Nephron progenitor cell (in vitro differentiated cells): ENCODE measurements at places on chromosomes 5 and 9.

GRCh38 chr5:68115584-68115983 lies 100.0 kb upstream of the PIK3R1 start:
- H3K27ac ChIP-seq, result no peak overlapping the region
- H3K4me3 ChIP-seq, result no peak overlapping the region
- H3K27me3 ChIP-seq, result no peaks in the 10 kb centered on the region
- DNase-seq, result no peak
- H3K4me1 ChIP-seq, result peaks cover 16% of the 10 kb centered on the region

DNA sequence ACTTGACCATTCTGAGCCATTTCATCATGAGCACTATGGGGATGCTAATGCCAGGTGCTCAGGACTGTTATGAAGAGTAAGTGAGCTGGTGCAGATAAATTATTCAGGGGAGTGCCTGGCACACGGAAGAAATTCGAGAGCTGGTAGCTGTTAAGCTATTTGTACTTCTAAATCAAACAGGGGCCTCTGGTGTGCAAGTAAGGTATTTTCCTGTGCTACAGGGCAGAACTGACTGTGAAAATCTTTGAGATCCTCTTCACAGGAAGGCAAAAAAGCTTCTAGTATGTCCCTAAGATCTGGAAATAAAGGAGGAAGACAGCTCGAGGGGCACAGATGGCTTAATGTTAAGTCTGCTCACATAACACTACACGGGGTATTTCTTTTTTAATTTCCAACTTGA lies 106.3 kb upstream of the SPOCK1 start:
- peaks cover 40% of the 10 kb centered on the region for H3K27me3 ChIP-seq
- H3K27ac ChIP-seq, result no peak overlapping the region
- DNase-seq, result no peak
- H3K4me3 ChIP-seq, result no peak overlapping the region

DNA sequence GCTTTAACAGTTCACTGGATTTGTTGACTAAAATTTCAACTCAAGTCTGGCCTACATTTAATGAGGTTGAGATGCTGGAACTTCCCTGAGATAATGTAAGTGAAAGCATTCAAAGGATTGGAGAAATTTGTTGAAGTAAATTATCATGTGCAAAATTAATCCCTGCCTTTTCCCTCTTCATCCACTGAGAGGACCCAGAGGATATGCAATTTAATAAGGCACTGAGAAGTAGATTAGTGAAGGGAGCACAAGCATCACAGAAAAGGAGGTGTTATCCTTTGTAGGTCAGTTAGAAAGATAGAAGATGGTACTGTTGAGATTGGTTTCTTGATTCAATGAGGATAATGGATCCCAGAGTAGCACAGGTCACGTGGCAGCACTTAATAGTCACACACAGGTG lies 42.6 kb upstream of the ANKRD31 start:
- H3K27me3 ChIP-seq, result peaks cover 35% of the 10 kb centered on the region
- no peak overlapping the region for H3K4me3 ChIP-seq
- no peak overlapping the region for H3K27ac ChIP-seq
- H3K4me1 ChIP-seq, result peaks cover 5% of the 10 kb centered on the region
- no peaks in the 10 kb centered on the region for H3K36me3 ChIP-seq

DNA sequence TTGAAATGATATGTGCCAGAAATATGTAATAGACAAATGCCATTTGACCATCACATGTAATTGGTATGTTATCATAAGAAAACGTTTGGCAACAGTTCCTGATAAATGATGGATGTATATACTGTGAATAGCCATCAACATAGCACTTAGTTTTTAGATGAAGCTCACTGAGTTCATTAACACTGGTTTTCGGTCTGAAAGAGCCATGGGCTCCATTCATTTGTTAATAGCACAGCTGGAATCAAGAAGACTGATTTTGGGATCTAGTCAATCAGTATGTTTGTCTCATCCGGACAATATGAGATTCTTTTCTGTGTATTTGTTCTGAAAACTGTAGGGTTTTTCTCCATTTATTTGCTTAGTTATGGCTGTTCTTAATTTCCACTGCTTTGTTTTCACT lies 413.5 kb upstream of the CLINT1 start:
- no peak overlapping the region for H3K27ac ChIP-seq
- no peaks in the 10 kb centered on the region for H3K27me3 ChIP-seq
- H3K36me3 ChIP-seq, result peaks cover 8% of the 10 kb centered on the region
- peaks cover 66% of the 10 kb centered on the region for H3K4me1 ChIP-seq

DNA sequence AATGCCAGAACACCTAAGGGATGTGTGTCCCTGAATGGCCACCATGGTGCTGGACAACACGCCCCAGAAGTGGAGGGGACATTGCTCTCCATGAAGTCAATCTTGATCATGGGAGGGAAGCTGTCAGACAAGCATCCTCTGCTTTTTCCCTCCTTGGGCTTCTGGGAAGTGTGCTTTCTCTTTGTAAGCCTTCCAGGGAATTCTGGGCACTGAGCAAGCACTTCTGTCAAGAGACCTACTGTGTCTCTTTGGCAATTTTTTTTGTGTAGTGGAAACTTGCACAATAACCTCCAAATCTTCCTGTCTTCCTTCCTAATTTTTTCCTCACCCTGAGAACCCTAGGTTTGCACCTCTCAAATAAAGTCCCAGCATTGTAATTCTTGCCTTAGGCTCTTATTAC lies 132.0 kb downstream of the SEC61B start:
- H3K27me3 ChIP-seq, result peaks cover 30% of the 10 kb centered on the region
- peaks cover under 1% of the 10 kb centered on the region for H3K4me1 ChIP-seq
- H3K36me3 ChIP-seq, result no peaks in the 10 kb centered on the region
- DNase-seq, result no peak

GRCh38 chr5:66915531-66915930 lies 281.1 kb downstream of the CD180 start:
- no peak overlapping the region for H3K4me3 ChIP-seq
- H3K27ac ChIP-seq, result no peak overlapping the region
- H3K36me3 ChIP-seq, result no peaks in the 10 kb centered on the region
- no peaks in the 10 kb centered on the region for H3K4me1 ChIP-seq
- no peak for DNase-seq

- H3K27ac ChIP-seq, result no peak overlapping the region
- no peak overlapping the region for H3K4me3 ChIP-seq
- no peak for DNase-seq
- H3K36me3 ChIP-seq, result no peaks in the 10 kb centered on the region
- peaks cover 23% of the 10 kb centered on the region for H3K27me3 ChIP-seq
- H3K4me1 ChIP-seq, result peaks cover 96% of the 10 kb centered on the region
Observed at GRCh38 chr5:168991311-168991710, 309.6 kb downstream of the SLIT3 start.

GRCh38 chr9:77022783-77023440 lies 3.5 kb downstream of the FOXB2 start:
- H3K4me1 ChIP-seq, result peaks cover 31% of the 10 kb centered on the region
- no peaks in the 10 kb centered on the region for H3K36me3 ChIP-seq
- DNase-seq, result peak; percentile 67

GRCh38 chr5:9681706-9682105 lies 51.6 kb upstream of the TAS2R1 start:
- peaks cover 12% of the 10 kb centered on the region for H3K36me3 ChIP-seq
- no peak for DNase-seq

GRCh38 chr9:27303219-27303618 lies 6.3 kb upstream of the EQTN start:
- H3K36me3 ChIP-seq, result no peaks in the 10 kb centered on the region
- peaks cover 7% of the 10 kb centered on the region for H3K4me1 ChIP-seq
- DNase-seq, result peak; percentile 6
- peak overlapping the region; percentile 78 for H3K27ac ChIP-seq
